ENCODE measurements at places on chromosomes 1 and 21. TPM values are rescaled to one million over a fixed set of nuclear protein-coding genes. Genes with fewer than 3 reads are reported as not detected.

GRCh38 chr21:21661741-21662140 lies 663.5 kb downstream of the NCAM2 start:
- no peak for DNase-seq

DNA sequence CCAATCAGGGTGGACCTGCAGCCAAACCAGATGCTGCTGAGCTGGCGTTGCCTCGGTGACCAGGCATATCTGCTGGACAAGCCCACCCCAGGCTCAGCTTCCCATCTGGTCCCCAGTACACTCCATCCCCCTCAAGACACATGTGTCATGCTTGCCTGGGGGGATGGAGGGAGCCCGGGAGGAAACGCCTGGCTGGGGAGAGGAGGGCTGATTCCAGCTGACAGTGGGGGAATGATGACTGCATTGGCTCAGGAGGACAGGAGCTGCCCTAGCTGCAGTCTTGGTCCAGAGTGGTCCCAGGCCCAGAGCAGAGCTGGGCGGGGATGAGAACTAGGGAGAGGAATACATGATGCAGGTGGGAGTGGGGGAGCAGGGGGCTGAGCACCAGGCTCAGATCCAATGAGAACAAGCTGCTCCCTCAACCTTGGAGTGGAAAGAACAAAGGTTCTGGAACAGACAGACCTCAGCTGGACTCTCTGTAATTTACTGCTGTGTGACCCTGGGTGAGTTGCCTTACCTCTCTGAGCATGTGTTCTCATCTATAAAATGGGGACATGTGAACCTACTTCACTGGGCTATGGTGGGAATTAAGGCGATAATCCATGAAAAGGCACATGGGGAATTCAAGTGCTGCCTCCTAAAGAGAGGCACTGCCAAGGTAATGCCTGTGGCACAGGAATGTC lies 23.1 kb upstream of the ECE1 start:
- peak; percentile 70 for DNase-seq

DNA sequence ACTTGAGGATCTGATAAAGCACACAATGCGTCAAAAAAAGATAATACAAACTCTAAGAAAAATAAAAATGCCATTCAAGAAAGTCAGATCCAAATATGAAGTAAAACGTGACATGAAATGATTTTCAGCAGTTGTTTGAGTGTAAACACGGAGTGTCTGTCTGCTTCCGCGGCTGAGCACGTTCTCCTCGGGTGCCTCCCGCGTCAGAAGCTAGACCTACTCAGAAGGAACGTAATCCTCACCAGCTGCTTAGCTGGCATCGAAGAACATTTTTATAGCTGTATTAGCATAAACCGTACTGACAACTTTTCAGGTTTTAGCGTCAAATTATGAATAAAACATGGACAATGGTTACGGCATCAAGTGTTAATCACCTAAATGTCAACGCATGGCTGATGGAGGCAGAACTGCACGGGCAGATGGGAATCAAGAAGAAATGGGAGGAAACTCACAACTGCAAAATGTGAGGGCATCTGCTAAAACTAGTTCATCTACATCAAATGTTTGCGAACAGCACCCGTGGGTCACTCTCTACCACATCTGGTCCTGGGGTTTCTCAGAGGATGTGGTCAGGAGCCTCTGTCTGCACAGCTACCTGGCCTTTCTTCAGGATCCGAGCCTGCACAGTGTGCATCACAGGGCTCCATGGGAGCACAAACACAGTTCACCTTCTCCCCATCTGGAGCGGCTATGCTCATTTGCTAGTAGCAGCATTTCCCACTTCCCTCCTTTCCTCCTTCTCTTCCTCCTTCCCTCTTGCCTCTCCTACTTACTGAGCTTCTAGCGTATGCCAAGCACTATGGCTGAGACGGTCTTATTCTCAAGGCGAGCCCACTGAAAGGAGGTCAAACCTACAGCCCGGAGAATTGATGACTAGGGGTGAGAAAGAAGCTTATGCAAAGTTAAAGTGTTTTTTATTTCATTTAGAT lies 40.0 kb downstream of the RCAN1 start:
- no peak for DNase-seq

DNA sequence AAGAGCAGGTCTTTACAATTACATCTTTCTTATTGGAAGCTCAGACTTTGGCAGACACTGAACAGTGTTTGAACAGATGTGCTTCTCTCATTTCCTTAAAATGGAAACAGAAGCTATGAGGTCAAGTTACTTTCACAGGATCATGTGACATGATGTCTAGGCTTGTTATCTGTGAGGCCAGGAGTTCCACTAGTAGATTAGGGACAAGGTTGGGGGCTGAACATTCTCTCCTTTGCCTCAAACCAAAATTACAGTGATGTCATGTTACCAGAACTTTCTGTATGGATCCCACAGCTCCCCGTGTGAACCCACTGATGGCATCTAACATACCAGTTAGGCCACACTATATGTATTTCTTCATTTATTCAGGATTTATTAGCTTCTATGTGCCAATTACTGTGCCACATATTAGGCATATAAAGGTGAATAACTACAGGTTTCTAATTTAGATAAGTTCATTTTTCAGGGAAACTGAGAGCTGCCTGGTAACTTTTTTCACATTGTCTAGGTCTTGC lies 6.0 kb downstream of the DYNLT5 start:
- DNase-seq = peak; percentile 53

DNA sequence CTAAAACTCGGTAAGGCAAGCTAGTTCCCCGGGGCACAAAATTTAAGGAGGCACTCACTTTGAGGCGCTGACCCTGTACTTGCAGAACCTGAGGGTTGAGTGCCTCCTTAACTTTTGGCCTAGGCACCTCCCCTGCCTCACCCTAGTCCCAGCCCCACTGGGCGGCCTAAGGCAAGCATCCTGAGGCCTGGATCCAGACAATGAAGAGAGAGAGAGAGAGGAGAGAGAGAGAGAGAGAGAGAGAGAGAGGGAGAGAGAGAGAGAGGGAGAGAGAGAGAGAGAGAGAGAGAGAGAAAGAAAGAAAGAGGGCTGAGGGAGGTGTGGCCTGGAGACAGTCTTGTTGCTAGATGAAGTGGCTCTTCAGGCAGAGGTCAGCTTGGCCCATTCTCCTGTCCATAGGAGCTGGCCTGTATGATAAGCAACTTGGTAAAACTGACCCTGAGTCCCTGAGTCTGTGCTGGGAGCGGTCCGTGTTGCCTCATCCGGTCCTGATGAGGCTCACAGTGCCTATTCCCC lies 7.4 kb upstream of the LRRN2 start:
- DNase-seq = no peak

The ETV3L gene
- not detected for total RNA-seq

GRCh38 chr1:23114424-23115079 lies 54.1 kb downstream of the LUZP1 start:
- DNase-seq = no peak

- DNase-seq = no peak
Measured at GRCh38 chr1:169886422-169886821, 7.3 kb downstream of the SCYL3 start.

GRCh38 chr1:119053917-119054316 lies 65.8 kb upstream of the TBX15 start:
- no peak for DNase-seq
